T-helper 22 cell (primary cell): ENCODE measurements at places on chromosomes 2 and 18.

GRCh38 chr2:237895544-237896506 is 36.4 kb downstream of the RAMP1 start:
- DNase-seq: no peak

GRCh38 chr18:9824474-9824832 is 61.3 kb upstream of the TXNDC2 start:
- DNase-seq: no peak

DNA sequence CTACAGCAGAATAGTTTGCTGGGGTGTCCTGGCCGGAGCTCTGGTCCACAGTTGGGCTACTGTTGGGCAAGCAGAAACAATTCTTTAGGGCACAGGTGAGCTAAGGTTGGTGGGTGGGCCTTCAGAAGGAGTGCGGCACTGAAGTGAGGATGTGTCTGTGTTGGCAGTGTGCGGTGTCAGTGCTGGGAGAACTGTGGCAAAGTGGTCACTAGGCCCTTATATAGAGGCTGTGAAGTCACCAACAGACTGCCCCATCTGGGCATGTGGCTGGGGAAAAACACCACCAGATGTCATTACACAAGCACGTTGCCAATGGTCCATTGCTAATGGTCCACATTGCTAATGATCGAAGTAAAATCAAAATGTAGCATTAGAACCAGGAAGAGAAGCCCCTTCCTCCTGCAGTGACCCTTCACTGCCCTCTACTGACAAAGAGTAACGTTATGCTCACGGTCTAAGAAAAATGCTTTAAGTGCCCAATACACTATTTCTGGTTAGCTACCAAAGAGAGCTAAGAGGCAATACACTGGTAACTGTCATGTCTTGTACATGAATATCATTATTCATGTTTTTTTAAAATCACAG is 21.3 kb downstream of the SCN1A start:
- no peak for DNase-seq

DNA sequence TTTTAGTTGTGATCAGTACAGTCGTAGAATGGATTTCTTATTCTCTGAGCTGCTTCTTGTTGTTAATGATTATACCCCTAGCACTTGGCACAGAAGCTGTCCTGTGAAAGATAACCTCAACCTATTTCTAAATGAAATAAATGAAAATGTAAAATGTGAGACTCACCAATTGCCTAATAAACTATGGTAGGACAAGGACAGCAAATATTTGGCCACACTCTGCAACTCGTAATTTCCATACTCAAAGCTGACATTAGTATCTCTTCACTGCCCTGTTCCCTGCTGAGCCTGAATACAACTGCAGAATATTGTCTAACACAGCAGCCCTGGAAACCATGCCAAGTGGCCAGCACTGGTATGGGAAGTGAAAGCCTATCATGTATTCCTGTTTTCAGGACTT is 34.5 kb downstream of the TMEM182 start:
- DNase-seq: no peak

- no peak for DNase-seq
Measured at GRCh38 chr2:181458871-181459270, 1.7 kb downstream of the ITGA4 start.

GRCh38 chr2:44110444-44110843 is 58.2 kb upstream of the PPM1B start:
- no peak for DNase-seq

DNA sequence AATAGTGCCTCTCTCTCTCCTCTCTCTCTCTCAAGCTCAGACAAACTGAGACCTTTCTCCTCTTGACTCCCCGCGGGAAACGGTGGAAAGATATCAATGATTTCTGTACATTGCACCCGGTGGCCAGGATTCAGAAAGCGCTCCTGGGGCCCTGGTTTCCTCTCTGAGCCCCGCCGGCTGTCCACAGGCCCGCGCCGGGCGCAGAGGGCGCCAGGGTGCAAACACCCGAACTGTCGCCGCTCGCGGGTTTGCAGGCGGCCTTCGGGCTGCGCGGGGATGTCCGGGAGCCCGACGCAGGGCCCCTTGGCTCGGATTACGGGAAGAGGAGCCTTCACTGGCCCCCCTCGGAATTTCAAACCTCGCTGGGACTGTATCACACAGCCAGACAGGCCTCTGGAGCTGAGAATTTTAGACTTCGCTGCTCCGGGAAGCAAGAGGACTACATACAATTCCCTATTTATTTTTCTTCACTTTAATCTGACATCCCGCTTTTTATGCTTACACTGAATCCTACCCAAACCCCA is 5.2 kb upstream of the EN1 start:
- DNase-seq: no peak

- DNase-seq: no peak
Measured at GRCh38 chr2:119749477-119750012, 10.2 kb upstream of the PTPN4 start.

DNA sequence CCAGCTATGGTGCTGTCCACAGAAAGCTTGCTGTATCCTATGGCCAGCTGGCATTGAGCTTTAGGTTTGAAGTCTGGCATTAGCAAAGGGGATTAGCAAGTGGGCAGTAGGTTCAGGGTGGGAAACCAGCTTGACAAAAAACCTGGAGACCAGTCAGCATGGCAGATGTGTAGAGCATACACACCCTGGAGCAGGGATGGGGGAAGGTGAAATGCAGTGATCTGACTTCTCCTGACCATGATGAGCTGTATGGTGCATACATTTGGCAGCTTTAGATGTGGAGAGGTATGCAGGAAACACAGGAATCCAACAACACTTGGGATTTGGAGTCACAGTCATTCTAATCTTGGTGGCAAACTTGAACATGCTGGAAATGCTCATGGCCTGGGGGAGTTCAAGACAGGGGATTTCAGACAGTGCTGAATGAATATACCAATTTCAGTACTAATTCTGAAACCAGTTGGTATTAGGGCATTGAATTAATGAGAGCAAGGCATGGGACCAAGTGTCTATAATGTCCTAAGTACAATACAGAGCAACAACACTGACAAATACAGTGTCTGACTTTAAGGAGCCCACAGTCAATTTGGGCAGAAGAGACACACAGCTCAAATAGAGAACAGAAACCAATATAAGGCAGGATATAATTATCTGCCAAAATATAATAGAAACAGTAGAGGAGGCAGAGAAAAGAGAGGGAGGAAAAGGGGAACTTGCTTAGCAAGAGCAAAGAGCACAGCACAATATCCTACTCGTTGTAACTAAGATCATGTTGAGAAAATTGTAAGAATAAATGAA is 11.8 kb downstream of the ARHGAP15 start:
- no peak for DNase-seq

GRCh38 chr2:70751881-70752280 is 16.1 kb downstream of the ADD2 start:
- DNase-seq: no peak

- no peak for DNase-seq
Measured at GRCh38 chr2:201248288-201248844, 12.0 kb upstream of the CASP8 start.

DNA sequence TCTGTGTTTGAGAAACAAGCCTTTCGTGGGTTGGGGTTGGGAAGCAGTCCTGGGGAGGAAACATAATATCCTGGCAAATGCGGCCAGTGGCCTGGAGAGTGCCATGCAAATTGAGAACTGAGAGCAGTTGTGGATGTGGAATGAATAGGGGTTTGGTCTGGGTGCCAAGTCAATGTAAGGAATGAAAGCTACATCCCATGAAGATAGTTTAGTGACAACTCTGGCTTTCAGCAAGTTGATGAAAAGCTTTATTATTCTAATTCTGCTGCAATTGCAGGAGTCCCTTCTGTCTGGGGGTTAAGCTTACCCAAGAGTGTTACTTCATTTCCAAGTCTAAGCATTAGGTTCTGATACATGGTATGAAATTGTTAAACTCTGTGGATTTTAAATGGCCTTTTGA is 771.6 kb downstream of the DPP10 start:
- no peak for DNase-seq

GRCh38 chr18:68873003-68873402 is 75.1 kb downstream of the CCDC102B start:
- DNase-seq: no peak

GRCh38 chr18:58341916-58342315 is 287.0 kb downstream of the ALPK2 start:
- no peak for DNase-seq

- no peak for DNase-seq
Measured at GRCh38 chr2:240614391-240614790, 10.9 kb upstream of the GPR35 start.

GRCh38 chr18:75160364-75160763 is 48.6 kb downstream of the PTGR3 start:
- DNase-seq: no peak

GRCh38 chr18:48037481-48038271 is 107.2 kb upstream of the SMAD2 start:
- DNase-seq: no peak

GRCh38 chr18:79939096-79939495 is 12.4 kb downstream of the SLC66A2 start:
- DNase-seq: no peak

DNA sequence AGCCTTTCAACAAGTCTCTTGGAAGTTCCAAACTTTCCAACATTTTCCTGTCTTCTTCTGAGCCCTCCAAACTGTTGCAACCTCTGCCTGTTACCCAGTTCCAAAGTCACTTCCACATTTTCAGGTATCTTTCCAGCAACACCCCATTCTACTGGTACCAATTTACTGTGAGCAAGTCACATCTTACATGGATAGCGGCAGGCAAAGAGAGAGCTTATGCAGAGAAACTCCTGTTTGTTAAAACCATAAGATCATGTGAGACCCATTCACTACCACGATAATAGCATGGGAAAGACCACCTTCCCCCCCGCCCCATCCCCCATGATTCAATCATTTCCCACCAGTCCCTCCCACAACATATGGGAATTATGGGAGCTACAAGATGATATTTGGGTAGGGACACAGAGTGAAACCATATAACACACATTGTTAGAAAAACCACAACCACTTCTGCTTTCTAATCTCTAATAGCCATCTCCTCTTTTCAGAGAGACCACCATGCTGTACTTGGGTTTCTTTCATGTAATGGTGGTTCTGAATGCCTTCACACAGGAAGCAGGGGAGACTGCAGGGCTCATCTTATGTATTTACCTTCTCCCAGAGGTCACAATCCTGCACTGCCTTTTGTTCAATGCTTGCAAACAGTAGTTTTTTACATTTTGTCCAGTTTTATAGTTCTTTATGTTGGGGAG is 46.0 kb upstream of the CALCRL start:
- no peak for DNase-seq

- no peak for DNase-seq
Measured at GRCh38 chr2:239324456-239324855, 76.4 kb downstream of the HDAC4 start.

- DNase-seq: peak; percentile 0
Measured at GRCh38 chr2:143428700-143429099, 299.5 kb downstream of the ARHGAP15 start.

DNA sequence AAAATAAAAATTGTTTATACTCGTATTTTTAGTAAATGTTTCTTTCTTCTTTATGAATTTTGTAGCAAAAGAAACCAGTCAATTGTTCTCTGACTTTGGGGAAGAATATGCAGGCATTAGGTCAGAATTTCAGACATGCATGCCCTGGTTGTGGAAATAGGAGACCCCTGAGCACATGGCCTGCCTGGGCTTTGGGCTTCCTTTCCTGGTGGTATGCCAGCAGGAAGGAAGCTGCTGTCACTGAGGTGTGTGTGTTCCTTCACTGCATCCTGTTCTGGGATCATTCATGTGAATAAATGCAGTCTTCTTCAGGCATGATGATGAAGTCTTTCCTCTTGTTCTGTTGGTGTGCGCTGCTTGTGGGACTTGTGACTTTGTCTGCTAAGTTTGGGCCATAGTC is 920.2 kb upstream of the VRK2 start:
- DNase-seq: no peak
